ENCODE measurements at places on chromosomes 7 and 10.

GRCh38 chr7:78014401-78014800, 215.8 kb downstream of the PHTF2 start:
- no peak for DNase-seq

GRCh38 chr10:124723826-124724225, 20.4 kb downstream of the FAM53B start:
- DNase-seq: no peak

DNA sequence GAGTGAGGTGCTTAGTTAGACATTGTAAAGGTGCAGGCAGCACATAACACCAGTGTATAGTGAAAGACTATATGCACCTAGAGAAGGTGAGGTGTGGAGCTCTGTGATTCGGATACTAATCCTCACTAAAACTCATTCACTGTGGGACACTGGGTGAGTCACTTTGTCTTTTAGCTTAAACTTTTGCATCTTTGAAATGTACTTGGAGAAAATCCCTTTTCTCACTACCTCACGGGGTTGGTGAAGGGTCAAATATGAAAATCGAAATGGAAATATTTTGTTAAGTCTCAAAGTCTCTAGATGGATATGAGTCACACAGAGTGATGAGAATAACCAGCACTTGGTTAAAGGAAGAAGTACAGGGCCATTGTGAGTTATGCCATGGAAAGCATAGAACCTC, 38.0 kb downstream of the MDFIC start:
- no peak for DNase-seq

GRCh38 chr10:132421847-132422751, 25.1 kb downstream of the PWWP2B start:
- peak; percentile 78 for DNase-seq

DNA sequence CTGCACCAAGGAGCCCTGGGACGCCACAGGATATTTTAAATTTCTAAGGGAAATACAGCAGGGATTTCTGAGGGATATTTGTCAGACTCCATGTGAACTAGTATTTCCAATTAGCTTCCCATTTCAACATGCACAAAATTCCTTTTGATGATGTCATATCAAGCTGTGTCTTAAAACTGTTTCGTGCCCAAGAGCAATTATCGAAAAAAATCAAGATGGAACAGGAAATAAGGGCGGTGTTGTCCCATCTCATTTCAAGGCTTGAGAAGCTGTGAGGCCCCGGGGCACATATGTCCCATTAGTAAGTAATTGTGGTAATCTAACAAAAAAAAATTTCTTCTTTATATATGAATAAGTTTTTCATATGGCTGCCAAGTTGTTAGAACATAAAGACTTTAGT, 47.4 kb downstream of the PPP1R17 start:
- DNase-seq: no peak

- no peak for DNase-seq
Observed at GRCh38 chr7:79199266-79199665, 254.2 kb downstream of the MAGI2 start.

- no peak for DNase-seq
Observed at GRCh38 chr10:78626471-78626870, 442.3 kb upstream of the ZMIZ1 start.

- no peak for DNase-seq
Observed at GRCh38 chr7:147912291-147912690, 678.3 kb upstream of the C7orf33 start.

- DNase-seq: peak; percentile 70
Observed at GRCh38 chr7:100897772-100898454, 2.2 kb upstream of the ACHE start.

- no peak for DNase-seq
Observed at GRCh38 chr7:99190359-99191009, 17.4 kb downstream of the KPNA7 start.

- DNase-seq: no peak
Observed at GRCh38 chr7:93503088-93503487, 71.4 kb downstream of the CALCR start.

DNA sequence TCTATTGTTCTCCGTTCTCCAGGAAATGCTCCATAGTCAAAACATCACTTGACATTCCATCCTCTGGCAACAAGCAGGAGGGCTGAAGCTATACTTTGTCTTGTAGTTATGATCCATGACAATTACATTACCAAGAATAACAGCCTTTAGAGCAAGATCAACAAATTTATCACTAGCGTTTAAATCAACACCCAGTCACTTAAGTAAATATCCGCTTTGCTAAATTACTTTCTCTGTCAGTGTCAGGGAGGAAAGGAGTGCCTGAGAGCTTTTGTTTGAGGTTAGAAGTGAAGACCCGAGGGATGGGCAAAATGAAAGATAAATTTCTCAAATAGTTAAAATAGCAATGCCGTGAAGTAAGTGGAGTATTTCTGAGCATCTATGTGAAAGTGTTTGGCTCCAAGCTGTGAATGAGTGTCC, 236.1 kb upstream of the BMPER start:
- no peak for DNase-seq

GRCh38 chr7:156906200-156906649, 13.2 kb upstream of the LMBR1 start:
- no peak for DNase-seq

- DNase-seq: no peak
Observed at GRCh38 chr7:156604311-156604710, 36.3 kb upstream of the RNF32 start.

DNA sequence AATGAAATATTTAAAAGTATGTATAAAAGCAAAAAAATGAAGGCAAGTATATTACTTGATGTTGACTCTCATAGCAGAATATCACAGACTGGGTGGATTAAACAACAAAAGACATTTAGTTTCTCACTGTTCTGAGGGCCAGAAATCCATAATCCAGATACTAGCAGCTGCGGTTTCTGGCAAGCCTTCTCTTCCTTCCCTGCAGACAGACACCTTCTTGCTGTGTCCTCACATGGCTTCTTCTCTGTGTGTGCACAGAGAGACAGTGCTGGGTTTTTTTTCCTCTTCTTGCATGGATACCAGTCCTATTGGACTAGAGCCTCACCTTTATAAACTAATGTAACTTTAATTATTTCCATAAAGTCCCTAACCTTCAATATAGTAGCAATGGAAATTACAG, 127.9 kb upstream of the AKR1E2 start:
- DNase-seq: no peak

GRCh38 chr7:4825081-4825480, 36.7 kb downstream of the PAPOLB start:
- no peak for DNase-seq

DNA sequence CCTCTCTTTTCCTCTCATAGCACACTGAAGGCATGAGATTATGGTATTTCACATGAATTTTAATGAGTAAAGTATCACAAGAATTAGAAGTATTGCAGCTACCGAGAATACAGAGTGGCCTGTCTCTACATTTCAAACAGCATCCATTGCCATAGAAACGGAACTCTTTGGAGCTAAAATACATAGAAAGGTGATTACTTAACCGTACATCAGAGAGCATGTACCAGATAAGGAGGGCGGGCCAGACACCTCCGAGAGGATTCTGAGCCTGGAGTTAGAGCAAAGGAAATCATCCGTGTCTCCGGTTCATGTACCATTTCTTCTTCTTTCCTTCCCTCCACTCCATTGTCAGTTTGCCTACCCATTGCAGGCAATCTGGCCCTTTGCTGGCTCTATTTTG, 196.7 kb downstream of the KLF6 start:
- no peak for DNase-seq

DNA sequence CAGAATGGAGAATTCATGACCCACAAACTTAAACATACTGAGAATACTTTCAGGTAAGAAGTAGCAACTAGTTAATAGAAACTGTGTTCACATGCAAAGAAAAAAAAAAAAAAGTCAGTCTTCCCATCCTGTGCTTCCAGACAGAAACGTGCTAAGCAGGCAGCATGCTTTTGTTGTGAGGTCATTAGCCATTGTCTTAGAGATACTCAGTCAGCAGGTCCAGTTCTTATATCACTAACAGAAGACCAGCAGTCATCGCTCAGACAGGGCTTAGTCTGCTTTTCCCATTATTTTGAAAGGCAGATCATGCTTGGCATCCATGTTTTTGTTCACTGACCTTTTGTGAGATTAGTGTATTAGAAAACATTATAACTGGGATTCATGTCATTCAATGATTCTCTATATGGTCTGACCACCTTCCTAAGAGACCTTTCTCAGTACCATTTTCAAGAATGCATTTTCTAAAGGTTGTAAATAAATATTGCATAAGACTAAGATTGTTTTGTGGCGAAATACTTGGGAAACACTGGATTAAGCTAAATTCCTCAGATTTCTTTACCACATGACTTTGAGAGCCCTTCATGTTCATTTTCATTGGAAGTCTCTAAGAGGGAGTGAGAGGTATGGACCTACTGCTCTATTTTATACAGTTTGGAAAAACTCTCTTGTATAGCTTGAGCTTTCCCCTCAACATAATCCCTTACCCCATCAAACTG, 45.0 kb upstream of the AGBL3 start:
- no peak for DNase-seq

DNA sequence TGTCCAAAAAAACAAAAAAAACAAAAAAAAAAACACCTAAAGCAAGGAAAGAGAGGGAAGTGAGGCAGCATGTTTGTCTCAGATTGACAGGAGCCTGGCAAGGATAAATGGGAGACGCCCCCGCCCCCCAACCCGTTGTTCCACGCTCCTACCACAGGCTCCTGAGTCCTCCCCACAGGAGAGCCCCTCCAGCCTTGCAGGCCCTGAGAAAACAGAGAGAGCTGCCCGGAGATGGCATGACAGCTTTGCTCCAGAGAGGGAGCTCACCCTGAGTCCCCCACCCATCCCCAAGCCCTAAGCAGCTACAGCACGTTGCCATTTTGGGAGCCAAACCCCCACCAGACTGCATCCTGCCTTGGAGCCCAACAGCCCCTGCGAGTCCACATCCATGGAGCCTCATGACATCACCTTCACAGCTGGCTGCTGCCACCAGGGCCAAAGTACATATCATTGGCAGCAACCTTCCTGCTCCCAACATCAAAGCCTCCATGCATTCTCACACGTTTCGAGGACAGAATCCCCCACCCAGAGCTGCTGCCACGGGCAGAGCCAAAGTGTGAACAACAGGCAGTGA, 1283.3 kb downstream of the TYW1 start:
- no peak for DNase-seq

- DNase-seq: no peak
Observed at GRCh38 chr10:94065362-94065761, 71.6 kb downstream of the PLCE1 start.

- no peak for DNase-seq
Observed at GRCh38 chr7:83807774-83808173, 158.8 kb upstream of the SEMA3E start.

DNA sequence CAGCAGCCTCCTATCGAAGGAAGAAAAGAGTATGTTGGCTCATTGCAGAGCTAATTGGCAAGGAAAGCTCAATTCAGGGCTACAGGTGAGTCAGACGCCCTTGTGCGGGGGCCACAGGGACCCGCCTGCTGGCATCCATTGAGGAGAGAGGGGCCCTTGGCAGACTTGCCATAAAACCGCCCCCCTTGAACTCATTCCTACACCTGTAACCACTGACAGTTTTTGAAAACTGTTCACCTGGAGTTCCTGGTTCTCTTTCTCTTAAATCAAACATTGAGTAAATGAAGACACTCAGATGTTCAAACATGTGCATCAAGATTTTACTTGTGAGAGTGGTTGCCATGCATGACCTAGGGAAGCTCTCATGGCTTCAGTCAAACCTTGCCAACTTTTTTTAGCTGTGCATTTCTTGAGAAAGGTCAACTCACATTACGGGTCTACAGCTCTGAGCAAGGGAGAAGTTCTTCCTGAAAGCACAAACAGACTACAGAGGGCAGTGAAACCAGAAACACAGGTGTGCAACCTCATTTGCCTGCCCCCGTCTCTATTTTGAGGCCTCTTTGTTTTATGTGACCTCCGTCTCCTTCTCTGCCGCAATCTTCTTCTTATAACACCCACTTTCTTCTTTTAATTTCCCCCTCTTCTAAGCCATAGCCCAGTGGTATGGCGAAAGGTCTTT, 87.8 kb downstream of the TBXAS1 start:
- DNase-seq: peak; percentile 37

DNA sequence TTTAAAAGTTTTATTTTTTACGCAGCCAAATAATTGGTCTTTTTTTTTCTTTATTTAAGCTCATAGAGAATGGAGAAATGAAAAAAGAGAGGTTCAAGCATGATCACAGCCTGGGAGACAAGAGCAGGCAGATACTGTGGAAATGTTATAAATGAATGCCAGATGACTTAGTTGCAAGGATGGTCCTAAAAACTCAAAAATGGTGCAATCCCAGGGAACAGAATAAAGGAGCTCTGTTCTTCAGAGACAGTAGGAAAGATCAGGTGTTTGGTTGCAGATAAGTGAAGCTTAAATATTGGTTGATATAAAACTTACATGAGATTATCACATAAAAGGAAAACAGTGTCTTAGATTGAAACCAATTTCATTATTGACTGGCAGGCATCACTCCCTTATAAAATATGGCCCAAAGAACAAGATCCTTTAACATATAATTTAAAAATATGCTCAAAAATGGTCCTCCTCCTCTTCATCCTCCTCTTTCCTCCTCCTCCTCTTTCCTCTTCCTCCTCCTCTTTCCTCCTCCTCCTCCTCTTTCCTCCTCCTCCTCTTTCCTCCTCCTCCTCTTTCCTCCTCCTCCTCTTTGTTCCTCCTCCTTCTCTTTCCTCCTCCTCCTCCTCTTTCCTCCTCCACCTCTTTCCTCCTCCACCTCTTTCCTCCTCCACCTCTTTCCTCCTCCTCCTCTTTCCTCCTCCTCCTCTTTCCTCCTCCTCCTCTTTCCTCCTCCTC, 18.6 kb downstream of the GNAT3 start:
- DNase-seq: no peak

GRCh38 chr7:148884049-148884298, at the start of gene EZH2:
EZH2 (minus strand) TSS chr7:148884291; CDS start chr7:148847298, 36,993 bp downstream.
- no peak for DNase-seq

GRCh38 chr7:150389532-150389816, 10.3 kb downstream of the ZNF775 start:
- DNase-seq: no peak

GRCh38 chr10:50480054-50481007, 143.4 kb downstream of the SGMS1 start:
- no peak for DNase-seq

DNA sequence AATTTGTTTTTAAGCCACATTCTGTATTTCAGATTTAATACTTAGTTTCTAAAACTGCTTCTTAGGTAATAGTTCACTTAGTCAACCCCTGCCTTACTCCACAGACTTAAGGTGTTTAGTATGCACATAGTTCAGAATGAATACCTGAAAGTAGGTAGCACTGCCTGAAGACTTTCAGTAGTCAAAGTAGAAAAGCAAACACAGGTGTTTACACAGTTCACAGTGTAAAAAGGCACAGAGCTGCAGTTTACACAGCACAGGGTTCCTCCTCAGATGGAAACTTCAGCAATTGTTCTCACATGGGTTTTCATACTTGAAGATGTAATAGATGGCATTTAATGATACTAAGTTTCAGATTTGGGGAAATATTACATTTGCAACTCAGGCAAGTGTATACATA, 3.1 kb upstream of the PKD1L1 start:
- DNase-seq: no peak

- DNase-seq: no peak
Observed at GRCh38 chr7:127017196-127017595, 235.5 kb downstream of the GRM8 start.

- no peak for DNase-seq
Observed at GRCh38 chr10:9443758-9444157, 1389.3 kb downstream of the GATA3 start.
